ENCODE measurements at places on chromosomes 6 and 20.

DNA sequence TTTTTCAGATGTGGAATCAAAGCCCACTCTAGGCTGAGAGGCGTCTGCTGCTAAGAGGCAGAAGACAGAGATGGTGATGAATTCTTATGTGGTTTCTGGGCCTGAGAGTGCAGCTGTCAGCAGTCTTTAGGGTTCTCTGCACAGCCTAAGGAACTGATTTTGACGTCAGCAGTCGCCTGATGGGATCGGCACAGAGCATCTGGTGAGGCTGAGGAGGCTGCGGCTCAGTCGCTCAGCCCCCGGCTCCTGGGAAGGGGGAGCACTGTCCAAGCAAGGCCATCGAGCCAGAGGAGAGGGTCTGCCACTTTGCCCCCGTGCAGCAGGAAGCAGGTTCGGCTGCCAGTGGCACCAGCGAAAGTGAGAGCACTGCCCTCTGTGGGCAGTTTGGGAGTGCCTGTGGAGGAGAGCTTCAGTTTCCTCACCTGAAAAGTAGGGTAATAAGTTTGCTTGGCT lies 92.5 kb downstream of the TCP11 start:
- peak; percentile 42 for DNase-seq

DNA sequence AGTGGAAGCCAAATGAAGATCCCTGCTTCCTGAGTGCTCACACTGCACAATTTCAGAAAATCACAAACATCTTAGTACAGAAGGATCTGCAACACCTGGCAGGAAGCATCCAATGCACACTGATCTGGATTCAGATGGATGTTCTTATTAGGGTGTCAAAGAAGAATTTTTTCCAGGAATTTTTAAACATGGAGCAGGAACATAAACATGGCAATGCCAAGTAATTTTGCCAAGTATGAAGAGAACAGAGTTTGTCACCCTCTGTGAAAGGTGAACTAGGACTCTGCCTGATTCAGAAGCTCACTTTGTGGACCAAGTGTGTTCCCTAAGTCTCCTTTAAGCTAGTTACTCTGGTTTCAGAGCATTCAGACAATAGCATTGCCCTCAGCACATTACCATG lies 208.5 kb downstream of the EPHA7 start:
- DNase-seq, result no peak

DNA sequence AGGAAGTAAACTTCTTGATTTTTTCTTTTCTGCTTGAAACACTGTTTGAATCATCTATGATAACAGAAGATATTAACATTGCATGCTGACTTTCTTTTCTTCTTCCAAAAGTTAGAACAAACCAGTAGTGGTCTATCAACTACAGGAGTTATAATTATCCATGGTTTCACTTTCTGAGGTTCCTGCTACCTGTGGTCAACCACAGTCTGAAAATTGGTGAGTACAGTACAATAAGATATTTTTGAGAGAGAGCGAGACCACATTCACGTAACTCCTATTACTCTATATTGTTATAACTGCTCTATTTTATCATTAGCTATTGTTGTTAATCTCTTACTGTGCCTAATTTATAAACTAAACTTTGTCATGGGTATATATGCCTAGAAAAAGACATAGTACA lies 86.1 kb downstream of the MAP7 start:
- DNase-seq, result no peak

GRCh38 chr6:7058250-7058923 lies 49.4 kb upstream of the RREB1 start:
- no peak for DNase-seq

GRCh38 chr20:53582574-53583351 lies 10.9 kb downstream of the ZNF217 start:
- no peak for DNase-seq

GRCh38 chr6:108288742-108289141 lies 6.1 kb upstream of the AFG1L start:
- DNase-seq, result no peak

DNA sequence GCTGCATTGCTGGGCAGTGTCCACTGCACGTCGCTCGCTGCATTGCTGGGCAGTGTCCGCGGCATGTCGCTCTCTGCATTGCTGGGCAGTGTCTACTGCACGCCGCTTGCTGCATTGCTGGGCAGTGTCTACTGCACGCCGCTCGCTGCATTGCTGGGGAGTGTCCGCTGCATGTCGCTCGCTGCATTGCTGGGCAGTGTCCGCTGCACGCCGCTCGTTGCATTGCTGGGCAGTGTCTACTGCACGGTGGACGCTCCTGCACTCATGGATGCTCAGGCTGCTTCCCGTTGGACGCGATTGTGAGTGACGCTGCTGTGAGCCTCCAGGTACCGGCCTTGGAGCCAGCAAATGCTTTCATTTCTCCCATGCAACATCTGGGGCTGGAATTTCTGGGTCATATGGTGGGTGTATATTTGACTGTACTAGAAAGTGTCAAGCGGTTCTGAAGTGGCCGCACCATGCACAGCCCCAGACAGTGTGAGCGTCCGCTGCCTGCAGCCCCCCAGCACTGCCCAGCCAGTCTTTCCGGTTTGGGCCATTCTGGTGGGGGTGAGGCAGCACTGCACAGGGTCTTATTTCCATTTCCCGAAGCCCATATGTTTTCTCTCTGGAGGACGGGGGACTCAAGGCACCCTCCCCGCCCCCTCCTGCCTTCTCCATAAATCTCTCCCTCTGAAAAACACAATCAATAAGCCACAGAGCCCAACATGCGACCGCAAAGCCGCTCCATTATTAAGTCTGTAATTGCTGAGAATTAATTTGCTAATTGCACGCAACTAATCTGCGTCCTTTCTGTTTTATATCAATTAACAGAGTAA lies 97.4 kb downstream of the YTHDF1 start:
- DNase-seq, result no peak

- DNase-seq, result no peak
Observed at GRCh38 chr6:139446768-139447655, 72.6 kb upstream of the CITED2 start.

DNA sequence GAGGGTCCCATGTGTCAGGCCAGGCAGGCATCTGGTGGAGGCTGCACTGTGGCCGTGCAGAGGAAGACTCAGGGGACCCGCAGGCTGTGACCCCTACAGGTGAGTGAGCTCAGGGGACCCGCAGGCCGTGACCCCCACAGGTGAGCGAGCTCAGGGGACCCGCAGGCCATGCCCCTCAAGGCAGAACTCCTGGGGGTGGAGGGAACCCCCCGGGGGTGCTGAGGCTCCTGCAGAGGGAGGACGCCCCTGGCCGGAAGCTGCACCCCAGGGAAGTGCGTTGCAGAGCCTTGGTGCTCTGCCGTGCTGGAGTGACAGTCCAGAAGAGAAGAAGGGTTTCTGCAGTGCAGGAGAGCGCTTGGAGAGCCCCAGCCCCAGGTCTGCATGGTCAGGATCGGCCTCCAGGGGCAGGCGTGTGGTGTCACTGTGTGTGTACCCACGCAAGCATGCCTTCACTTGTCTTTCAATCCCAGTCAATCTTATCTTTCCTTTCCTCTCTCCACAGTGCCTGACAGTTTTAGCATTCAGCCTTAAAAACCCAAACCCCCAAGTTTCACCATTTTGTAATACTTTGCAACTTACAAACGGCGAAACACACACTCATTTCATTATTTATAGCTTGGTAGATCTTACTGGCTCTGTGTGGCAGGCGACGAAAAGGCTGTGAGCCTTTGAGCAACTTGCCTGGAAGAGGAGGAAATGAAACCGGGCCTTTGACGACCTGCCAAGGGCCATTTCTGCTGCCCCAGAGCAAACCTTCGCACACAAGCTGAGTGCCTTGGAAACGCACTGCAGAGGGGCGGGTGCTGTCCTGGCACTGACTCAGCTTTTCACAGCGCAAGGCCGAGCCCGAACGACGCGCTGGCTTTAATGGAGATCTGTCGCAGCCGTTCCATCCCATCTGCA lies 101.4 kb upstream of the AGPAT4 start:
- peak; percentile 57 for DNase-seq

GRCh38 chr20:24784607-24785006 lies 164.5 kb upstream of the CST7 start:
- no peak for DNase-seq

DNA sequence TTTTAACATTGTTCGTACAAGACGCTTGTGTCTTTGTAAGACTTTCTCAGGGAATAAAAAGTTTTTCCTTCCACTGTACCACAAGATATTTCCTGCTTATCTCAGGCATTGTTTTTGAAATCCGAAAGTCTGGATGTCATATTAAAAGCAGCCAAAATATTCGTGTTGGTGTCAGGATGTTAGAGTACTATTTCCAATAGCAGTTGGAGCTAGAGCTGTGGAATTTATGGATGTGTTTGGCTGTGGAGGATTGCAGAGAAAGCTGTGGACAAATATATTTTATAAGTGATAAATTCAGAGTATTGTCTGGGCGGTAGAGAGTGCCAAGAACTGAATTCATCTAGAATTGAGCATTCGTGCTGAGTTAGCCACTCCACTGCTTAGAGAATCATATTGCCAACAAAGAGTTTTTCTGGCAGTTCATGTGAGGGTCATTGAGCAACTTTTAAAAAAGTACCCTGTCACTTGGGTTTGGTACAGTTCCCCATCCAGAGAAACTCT lies 57.7 kb downstream of the ZDHHC14 start:
- DNase-seq, result no peak

DNA sequence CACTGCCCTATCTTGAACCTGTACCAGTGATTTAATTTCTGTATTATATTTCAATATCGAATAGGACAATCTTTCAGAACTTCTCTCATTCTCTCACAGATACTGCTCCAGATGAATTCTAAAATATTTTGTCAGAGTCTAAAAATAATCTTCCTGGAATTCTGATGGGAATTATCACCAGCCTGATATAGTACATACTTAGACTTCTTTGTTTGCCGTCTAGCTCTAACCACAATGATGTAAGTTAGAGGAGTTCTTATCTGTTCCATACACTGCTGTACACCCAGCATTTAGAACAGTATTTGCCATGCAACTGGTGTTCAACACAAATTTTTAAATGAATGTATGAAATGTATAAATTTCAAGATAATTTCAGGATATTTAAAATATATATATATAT lies 1.3 kb upstream of the HUS1B start:
- no peak for DNase-seq

GRCh38 chr20:25579081-25579770 lies 6.1 kb downstream of the NINL start:
- peak; percentile 30 for DNase-seq

DNA sequence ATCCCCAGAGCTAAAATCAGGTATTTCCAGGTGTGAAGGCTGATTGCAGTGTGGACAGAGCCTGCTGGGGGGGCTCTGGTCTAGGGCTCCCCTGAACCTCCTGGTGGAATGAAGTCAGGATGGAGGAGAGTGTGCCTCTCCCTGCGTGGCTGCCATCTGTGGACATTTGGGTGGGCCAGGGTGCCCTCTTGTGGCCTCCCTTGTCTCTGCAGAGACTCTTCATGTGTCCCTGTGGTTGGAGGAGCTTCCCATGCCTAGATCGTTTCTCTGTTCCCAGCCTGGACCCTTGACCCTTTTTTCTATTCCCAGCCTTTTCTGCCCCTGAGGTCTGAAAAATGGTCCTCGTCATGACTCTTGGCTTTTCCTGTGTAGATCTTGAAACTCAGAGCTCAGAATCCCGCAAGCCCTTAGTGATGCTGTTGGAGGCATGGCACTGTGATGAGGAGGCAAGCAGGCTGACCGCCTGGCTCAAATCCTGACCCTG lies 9.9 kb upstream of the PSMF1 start:
- DNase-seq, result peak; percentile 75

- DNase-seq, result no peak
Observed at GRCh38 chr6:107668743-107669474, 155.2 kb downstream of the SCML4 start.

DNA sequence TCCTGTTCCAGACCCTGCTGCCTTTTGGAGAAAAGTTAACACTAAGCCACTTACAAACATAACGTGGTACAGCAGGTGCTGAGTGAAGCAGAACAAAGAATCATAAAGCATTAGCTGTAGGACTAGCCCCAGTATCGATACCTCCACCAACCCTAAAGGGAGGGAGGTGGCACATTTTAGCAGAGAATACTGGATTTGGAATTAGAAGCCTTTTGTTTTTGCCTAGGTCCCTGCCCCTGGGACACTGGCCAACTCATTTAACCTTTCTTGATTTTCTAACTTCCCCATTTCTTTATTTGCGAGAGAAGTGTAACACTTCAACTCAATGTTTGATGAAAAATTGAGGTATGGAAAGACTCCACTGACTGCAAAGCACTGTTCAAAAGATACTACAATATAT lies 93.5 kb downstream of the B3GAT2 start:
- no peak for DNase-seq

- no peak for DNase-seq
Observed at GRCh38 chr6:138972226-138972665, 15.8 kb downstream of the REPS1 start.

GRCh38 chr20:14716351-14716801 lies 379.0 kb upstream of the FLRT3 start:
- peak; percentile 29 for DNase-seq

DNA sequence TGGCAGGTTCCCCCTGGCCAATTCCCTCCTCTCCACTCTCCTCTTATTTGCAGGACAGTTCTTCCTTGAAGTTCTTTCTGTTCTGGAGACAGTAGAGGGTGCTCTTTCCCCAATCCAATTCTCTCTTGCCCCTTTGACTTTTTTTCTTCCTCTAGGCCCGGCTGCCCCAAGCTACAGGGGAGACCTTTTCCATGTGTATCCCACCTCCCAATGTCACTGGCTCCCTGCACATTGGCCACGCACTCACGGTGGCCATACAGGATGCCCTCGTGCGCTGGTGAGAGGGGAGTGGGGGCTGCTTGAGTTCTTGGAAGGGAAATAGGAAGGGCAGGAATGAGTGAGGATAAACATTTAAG lies 1.5 kb downstream of the VARS2 start:
- peak; percentile 29 for DNase-seq

DNA sequence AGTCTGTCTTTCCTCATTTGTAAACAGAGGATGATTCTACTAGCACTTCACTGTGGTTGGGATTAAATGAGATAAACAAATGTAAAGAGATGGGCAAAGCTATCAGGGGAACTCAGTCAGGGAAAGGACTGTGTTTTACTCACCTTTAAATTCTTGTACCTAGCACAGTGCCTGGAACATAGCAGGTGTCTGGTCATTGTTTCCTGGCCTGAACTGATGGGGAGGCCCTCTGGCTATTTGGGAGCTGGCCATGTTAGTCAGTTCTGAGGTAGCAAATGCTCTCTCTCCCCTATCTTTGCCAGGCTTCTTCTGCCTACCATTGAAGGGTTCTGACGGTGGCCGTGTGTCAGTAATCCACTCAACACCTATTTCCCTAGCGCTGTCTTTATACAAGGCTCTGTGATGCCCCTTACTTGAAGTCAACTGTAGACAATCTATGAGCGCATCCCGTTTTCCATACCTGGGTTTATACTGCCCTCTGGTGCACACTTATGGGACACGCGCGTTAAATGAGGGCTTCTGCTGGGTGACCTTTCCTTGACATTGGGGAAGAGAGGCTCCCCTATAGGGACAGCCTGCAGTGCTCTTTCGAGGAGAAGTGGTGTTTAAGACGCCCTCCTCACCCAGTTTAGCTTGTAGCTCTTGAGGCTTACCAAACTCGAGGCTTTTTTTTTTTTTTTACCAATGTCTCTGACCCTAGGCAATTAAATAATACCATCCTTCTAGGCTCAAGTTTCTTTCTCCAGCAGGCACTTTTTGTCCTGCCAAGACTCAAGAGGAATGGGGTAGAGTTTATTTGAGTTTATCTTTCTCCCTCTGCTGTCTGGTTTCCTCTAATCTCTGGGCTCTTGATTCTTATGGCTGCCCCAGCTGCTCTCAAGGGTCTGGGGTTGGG lies 4.0 kb upstream of the SPATS1 start:
- peak; percentile 78 for DNase-seq

All from WTC11 (cell line).